ENCODE measurements at places on chromosomes 6 and 20.
A peak's percentile ranks its signal among the peaks of the same experiment; 100 is the strongest.

DNA sequence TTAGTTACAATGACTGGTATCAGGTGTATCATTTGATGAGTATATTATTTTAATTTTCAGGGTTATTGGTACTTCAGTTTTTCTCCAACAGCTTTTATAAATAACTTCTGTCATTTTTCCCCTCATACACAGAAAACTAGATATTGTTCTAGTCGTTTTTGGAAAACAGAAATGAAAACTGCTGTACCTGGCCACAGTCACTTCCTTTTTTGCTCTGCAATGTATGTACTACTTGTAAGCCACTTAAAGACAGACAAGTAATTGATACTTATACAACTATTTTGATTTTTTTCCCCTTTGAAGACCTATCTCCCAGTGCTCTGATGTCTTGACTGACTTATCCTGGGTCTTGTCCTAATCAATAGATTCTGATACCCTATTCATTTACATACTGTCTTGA lies 218.6 kb upstream of the RUNX2 start:
- DNase-seq = no peak

DNA sequence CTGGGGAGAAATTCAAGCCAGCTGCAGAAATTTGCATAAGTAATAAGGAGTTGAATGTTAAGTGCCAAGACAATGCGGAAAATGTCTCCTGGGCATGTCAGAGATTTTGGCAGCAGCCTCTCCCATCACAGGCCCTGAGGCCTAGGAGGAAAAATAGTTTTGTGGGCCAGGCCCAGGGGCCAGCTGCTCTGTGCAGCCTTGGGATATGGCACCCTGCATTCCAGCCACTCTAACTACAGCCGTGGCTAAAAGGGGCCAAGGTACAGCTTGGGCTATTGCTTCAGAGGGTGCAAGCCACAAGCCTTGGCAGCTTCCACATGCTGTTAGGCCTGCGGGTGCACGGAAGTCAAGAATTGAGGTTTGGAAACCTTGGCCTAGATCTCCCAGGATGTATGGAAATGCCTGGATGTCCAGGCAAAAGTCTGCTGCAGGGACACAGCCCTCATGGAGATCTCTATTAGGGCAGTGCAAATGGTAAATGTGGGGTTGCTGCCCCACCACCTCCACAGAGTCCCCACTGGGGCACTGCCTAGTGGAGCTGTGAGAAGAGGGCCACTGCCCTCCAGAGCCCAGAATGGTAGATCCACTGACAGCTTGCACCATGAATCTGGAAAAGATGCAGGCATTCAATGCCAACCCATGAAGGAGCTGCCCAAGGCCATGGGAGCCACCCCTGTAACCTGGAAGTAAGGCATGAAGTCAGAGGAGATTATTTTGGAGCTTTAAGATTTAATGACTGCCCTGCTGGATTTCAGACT lies 126.5 kb downstream of the DTNBP1 start:
- no peak for DNase-seq

DNA sequence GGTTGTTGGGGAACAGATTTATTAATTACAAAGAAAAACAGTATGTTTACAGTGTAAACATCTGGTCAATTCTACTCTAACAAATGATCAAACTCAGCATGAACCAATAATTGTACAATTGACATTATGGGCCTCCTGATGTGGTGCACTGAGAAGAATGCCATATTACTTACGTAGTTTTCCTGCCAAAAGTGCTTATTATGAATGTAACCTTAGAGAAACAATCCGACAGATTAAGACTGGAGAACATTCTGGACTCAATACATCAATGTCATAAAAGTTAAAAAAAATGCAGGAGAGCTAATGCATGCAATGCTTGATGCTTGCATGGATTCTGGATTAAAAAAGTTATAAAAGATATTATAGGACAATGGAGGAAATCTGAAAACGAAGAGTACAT lies 69.0 kb downstream of the LYRM4 start:
- no peak for DNase-seq

DNA sequence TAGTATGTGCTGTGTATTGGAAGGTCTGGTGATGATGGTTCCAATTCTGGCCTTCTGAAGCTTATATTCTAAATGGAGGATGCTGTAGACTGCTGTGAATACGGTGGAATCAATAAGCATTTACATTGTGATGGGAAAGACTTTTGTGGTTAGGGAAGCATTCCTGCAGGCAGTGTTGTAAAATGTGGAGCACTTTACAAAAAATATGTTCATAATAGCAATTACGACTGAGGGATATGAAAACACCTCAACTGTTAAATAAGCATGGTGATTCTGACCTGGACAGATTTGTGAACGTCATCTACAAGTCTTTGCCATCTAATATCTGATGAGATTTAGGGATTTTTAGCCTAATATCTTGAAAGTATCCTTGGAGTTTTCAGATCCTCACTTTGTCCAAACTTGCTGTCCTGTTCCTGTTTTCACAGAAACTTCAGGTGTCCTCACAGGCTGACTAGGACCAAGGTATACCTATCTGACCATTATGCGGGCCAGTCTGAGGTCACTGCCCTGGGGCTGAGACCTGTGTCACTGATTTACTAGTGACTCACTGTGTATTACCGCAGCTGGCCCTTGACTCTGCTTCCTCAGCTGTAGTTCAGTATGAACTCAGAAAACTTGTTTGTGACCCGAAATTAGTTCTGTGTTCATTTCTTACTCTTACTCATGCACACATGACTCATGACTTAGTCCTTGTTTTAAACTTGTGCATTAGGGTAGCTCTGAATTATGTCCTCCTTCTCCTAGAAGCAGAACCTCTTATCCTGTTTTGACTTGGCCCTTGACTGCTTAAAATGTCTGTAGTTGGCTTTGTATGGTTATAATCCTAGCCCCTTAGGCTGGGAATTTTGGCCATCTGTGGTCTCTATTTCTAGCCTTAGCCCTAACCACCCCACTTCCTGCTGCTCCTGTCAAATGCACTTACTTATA lies 343.0 kb downstream of the CDKAL1 start:
- no peak for DNase-seq

GRCh38 chr6:17574866-17575560 lies 25.1 kb upstream of the FAM8A1 start:
- DNase-seq = no peak

DNA sequence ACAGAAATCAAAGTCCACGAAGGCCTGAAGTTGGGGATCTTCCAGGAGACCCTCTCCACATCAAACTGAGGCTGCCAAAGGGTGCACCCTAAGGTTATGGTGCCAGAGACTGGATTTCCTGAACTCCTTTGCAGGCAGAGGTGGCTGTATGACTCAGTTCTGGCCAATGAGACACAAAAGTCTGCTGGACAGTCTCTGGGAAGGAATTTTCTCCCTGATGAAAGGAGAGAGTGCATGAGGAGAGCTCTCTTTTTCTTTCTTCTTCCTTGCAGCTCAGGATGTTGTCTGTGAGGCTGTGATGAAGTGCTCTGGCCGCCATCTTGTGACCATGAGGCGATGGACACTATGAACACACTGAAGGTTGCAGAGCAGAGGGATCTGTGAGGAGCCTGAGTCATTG lies 85.2 kb downstream of the MDGA1 start:
- DNase-seq = no peak

DNA sequence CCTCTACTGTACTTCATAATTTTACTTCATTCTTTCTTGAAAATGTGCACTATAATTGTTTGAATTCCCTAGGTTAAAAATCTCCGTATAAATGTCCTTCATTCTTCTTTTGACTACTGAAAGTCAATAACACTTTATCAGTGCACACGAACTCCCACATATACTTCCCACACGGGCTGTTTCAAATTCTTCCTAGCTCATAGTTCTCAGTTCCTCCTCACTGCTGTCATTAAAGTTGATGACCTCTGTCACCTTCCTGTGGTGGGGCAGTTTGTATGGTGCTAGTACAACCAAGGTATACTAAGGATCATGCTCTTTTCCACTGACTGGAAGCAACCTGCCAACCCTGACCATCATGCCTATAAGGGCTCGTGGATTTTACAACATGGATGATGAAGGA lies 40.0 kb upstream of the CD2AP start:
- DNase-seq = no peak

DNA sequence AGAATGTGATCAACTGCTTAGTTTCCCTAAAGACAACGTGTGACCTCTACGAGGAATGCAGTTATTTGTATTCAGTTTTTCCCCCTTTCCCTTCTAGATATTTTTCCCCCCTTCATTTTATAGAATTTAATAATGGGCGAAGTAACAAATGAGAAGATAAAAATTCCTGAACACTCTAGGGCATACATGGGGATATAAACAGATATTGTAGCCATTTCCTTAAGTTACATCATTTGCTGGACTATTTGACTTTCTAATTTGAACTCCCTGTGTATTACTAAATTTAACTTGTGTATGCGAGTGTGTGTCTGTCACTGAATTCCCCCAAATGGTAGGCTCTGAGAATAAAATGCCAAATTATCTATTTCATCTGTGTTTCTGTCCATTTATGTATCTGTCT lies 99.0 kb upstream of the ZFP64 start:
- DNase-seq = no peak

GRCh38 chr6:29747688-29748250 lies 24.5 kb downstream of the HLA-F start:
- no peak for DNase-seq

DNA sequence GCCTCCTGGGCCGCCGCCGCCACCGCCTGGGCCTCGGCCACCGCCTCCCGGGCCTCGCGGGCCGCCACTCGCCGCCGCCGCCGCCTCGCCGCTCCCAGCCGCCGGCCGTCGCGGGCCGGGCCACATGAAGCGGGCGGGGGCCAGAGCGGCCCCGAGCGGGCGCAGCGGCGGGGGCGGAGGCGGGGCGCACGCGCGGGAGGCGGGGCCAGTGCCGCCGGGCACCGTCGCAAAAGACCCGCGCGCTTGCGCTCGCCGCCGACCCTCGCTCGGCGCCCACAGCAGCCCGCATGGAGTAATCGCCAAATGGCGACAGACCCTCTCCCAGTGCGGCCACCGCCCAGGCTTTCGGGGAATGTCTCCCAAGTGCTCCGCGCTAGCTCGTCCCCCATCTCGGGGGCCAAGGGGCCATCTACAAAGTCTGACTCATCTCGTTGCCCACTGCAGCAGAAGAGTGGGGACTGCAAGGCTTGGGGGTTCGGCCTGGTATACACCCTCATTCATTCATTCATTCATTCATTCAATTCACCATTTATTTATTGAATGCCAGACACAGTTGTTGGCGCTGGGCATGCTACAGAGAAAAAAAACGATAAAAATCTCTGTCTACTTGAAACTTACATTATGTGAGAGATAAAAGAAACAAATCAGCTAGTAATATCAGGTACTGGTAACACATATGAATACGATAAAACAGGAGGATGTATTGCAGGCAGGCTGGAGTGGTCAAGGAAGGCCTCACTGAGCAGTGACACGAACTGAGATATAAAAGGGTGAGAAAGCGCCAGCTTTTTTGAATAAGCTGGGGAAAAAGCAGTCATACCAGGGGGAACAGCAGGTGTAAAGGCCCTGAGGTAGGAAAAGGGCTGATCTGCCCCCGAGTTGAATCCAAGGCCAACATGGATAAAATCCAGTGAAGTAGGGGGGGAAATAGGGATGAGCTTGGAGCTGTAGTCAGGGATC lies at the start of gene B4GALT5:
B4GALT5 (minus strand) TSS at position 126 of the 960 bp plus-strand sequence. CDS start 188 bp downstream, outside the sequence.
- peak; percentile 64 for DNase-seq

DNA sequence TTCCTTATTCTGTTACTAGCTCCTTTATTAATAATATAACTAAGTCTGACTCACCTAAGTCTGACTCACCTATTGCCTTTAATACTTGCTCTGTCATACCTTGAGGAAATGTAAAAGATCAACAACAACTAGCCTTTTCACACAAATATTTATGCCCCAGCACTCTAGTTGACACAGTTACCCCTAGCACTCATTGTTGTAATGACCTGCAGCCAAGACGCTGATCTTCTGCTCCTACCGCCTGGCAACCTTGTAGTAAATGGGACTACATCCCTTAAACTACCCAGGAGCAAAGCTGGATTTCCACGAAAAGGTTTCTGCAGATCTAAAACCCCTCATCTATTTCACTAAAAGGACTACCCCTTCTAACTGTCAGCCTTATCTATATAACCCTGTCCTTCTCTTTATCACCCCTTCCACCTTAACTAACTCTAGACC lies 90.0 kb downstream of the PLG start:
- no peak for DNase-seq

DNA sequence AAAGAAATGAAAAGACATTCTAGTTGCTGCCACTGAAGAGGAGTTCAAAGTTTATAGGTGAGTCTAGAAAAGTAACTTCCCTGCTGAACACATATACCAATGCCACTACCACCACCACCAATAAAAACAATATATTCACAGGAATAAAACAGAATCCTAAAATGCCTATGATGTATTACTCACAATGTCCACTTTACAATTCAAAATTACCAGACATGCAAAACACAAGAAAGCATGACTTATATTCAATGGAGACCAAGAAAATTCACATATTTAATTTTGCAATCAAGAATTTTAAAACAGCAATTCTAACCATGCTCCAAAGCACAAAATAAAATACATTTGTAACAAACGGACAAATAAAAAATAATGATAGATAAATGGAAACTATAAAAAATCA lies 385.3 kb upstream of the RUNX2 start:
- DNase-seq = no peak

- no peak for DNase-seq
Measured at GRCh38 chr20:58956078-58956477, 25.0 kb upstream of the NELFCD start.

DNA sequence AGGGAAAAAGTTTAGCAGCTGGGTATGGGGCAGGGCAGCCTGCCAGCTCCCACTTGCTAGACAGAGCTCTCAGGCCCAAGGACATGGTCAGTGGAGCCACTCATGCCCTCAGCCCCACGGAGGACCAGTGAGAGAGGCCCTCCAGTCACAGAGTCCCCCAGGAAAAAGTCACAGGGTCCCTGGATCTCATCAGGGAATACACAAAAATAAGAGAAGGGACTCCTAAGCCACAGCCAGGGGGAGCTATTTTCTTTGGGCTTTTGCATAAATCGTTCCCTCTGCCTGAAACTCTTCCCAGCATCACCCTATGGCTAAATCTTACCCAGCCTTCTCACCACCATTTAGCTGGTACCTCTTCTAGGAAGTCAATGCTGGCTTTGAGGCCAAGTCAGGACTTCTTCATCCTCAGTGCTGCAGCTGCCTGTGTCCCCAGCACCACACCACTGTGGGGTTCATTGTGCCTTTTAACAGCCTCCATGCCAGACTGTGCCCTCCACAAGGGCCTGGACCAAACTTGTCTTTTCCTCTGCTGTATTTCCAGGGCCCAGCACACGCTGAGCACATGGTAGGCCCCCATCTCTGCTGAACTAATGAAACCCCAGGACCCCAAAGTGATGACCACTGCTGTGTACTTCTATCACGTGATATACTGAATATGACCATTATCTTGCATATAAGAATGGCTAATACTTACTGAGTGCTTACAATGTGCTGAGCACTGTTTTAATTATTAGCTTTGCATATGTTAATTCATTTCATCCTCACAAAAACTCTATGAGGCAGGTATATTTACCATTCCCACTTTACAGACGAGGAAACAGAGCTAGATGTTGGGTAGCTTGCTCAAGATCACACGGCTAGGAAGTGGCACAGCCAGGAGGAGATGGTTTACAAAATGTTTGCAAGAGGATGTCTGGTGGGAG lies 2.0 kb downstream of the ZNF335 start:
- DNase-seq = peak; percentile 9

GRCh38 chr20:17990278-17990972 lies 21.6 kb downstream of the MGME1 start:
- no peak for DNase-seq

Measured in NCI-H774 (cell line).